NCI-H146 (cell line): ENCODE measurements at places on chromosomes 16 and 17.

DNA sequence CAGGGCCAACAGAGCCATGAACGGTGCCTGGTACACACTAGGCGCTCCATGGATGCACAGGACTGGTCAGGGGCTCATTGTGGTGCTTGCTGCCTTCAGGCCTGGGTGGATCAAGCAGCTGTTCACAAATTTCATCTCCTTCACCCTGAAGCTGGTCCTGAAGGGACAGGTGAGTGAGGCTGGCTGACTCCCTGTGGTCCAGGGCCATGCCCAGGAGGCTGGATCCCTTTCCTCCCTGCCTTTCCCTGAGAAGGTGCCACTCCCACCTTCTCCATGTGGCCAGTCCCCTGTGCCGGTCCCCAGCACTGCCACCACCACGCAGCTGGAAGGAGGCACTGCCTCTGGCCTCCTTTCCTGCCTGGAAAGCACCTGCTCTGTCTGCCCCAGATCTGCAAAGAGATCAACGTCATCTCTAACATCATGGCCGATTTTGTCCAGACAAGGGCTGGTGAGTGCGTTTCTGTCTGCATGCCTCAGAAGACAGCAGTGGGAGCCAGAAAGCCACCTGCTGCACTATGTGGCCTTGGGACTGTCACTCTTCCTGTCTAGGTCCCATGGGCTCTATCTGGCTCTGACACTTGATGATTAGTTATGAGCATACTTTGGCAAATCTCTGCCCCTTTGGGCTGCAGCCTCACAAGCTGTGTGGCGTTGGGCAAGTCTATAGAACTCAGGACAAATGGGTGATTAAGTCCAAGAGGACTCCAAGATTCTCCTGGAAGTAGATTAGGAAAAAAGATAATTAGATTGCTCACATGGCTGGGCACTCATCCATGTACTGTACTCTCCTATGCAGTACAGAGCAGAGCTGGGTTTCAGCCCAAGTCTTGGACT lies 9.4 kb downstream of the CETP start:
- no peak for DNase-seq

- DNase-seq: no peak
Measured at GRCh38 chr17:27408891-27409290, 47.4 kb upstream of the KSR1 start.

GRCh38 chr17:1413281-1413791 lies 13.3 kb upstream of the YWHAE start:
- peak; percentile 44 for DNase-seq

GRCh38 chr17:74324521-74324920 lies 1.5 kb upstream of the KIF19 start:
- DNase-seq: no peak

DNA sequence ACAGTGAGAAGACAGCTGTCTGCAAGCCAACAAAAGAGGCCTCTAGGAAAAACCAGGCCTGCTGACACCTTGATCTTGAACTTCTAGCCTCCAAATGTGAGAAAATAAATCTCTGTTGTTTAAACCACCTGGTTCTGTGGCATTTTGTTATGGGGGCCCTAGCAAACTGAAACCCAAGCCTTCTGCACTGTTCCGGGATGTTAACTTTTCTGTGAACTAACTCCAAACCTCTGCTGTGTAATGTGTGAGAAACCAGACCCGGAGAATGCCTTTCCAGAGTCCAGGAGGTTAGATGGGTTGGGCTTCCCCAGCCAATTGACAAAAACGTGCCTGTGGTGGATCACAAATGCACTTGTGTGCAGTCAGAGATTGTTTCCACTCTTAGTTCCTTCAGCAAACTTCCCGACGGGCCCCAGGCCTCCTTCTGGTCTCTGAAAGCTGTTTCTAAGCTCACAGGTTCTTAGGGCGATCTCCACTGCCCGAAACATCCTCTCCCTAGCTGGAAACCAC lies 13.6 kb upstream of the GGA2 start:
- DNase-seq: no peak
